ENCODE measurements at places on chromosomes 1 and 21. TPM values are rescaled to one million over a fixed set of nuclear protein-coding genes. Genes with fewer than 3 reads are reported as not detected.

DNA sequence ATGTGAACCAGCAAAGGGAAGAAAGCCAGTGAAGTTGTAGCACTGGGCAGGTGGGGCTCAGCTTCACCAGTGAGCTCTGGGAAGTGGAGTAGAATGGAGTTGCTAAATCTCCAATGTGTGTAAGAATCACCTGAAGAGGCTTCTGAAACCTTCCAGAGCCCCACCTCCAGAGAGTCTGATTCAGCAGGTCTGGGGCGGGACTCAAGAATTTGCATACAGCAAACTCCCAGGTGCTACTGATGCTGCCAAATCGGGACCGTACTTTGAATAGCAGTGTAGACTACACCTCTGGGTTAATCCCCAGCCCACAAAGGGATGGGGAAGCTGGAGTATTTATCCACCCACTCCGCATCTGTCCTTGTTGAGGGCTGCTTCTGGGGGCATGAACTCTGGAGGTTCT lies 154.3 kb downstream of the IGSF21 start:
- DNase-seq: no peak

DNA sequence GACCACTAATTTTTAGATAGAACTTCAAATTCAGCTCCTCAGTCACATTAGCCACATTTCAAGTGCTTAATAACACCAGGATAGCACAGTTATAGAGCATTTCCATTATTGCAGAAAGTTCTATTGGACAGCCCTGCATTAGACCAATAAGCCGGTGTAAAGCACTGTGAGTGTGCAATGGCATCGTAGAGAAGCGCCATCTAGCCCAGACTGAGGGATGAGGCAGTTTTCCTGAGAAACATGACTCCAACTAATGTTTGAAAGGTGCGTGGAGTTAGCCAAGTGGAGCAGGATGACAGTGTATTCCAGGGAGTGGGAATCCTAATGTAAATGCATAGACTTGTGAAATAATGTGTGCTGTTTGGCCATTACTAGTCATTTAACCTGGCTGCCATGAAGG lies 7.7 kb downstream of the RPE65 start:
- no peak for DNase-seq

- no peak for DNase-seq
Observed at GRCh38 chr21:17976691-17977090, 157.5 kb upstream of the C21orf91 start.

AMY1C gene
- polyA plus RNA-seq: not detected

- peak; percentile 74 for DNase-seq
Observed at GRCh38 chr1:160083968-160084770, 2.8 kb downstream of the KCNJ9 start.

RASSF5 gene
- 5.1 TPM for polyA plus RNA-seq

GRCh38 chr1:22376976-22377375 lies 74.7 kb upstream of the ZBTB40 start:
- no peak for DNase-seq

DNA sequence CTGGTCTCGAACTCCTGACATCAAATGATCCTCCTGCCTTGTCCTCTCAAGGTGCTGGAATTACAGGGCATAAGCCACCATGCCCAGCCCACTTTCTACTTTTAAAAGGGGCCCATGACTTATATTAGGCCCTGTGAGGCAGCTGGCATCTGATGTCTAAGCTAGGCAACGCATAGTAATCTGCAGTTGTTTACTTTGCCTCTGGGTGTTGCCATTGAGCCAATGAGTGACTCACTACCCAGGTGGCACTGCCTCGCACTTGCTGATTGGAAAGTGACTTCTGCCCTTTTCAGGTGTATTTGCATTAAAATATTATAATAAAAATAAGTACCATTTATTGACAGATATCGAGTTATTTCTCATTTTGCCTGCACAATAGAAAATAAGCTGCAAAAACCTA lies 84.9 kb downstream of the KIF14 start:
- no peak for DNase-seq

Measured in left kidney (tissue), 8 donors.